ENCODE measurements at places on chromosomes 1 and 21.

GRCh38 chr1:29332204-29332603 lies 95.9 kb downstream of the PTPRU start:
- no peak for DNase-seq

GRCh38 chr1:2256435-2257244 lies 28.5 kb downstream of the SKI start:
- DNase-seq = no peak

GRCh38 chr1:229229137-229229720 lies 41.7 kb upstream of the RAB4A start:
- no peak for DNase-seq

DNA sequence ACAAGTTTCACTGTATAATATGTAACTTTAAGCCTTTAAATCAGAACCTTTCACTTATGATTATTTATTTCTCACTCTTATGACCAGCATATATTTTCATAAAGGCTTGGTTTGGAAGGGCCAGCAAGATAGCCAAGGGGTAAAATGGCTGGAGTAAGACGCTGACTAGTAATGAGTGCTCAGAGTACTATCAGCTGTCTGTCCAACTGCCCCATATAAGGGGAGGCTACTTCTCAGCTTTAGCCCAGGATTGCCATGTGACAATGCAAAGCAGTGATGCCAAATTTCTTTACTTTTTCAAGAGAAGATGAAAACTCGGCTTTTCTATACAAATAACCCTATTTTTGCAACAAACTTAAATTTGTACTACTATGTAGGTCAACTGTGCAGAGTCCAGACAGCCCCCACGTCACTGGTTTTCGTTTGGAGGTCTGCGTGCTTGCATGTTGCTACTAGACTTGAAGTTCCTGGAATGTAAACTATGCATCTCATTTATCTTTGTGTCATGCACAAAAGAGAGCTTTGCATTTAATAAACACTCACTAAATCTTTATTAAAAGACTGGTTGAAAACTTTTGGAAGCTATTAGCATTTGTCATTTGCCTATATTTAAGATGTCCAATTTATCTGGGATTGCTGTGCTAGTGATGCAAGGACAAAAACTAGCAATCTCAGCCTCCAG lies 110.4 kb downstream of the TNFSF18 start:
- no peak for DNase-seq
